ENCODE measurements at places on chromosomes 2 and 18.

- DNase-seq: no peak
These were observed 22.8 kb upstream of the ASB18 start for GRCh38 chr2:236286873-236287545.

DNA sequence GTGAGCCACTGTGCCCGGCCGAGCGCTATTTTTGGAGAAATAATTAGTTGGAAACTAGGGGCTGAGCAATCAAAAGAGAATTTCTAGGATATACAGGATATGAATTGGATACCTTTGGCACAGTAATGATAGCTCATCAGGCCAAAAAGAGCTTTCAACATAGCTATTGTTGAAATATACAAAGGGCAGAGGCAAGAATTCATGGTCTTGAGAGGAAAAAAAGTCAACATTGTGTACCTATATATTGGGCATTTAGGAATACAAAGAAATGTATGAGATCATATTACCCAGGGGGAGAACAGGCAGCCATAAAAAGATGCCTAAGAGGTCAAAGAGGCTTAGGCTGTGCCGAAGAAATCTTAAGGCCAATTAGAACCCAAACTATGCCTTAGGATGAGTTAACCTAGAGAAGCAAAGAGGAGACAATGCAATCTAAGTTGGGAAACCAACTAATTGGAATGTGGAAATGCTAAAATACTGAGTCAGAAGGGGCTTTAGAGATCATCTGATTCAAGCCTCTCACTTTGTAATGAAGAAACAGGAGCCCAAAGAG, 99.0 kb downstream of the RBBP8 start:
- no peak for DNase-seq

DNA sequence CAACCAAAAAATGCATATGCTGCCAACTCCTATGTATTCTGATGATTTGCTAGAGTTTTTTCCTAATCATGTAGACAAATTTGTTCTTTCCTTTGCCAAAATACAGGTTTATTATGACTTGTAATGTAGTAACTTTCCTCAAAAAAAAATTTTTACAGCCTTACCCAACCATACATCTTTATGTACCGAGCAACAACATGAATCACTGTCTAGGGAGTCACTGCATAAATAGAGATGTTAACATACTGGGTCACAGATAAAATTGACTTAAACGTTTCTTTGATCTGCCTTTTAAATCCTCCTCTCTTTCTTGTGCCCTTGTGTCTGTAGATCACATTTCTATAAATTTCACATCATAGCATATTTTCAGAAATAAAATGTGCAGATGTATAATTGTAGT, 143.6 kb downstream of the MBD2 start:
- no peak for DNase-seq

GRCh38 chr2:85911097-85911496, 22.3 kb upstream of the ST3GAL5 start:
- DNase-seq: no peak

GRCh38 chr2:1024981-1025380, 74.3 kb downstream of the SNTG2 start:
- DNase-seq: no peak

- DNase-seq: no peak
These were observed 375.6 kb upstream of the VWC2L start for GRCh38 chr2:214035091-214035852.

- DNase-seq: no peak
These were observed 28.2 kb downstream of the DTNA start for GRCh38 chr18:34738175-34738894.

- no peak for DNase-seq
These were observed 35.8 kb downstream of the HS1BP3 start for GRCh38 chr2:20615068-20615465.

DNA sequence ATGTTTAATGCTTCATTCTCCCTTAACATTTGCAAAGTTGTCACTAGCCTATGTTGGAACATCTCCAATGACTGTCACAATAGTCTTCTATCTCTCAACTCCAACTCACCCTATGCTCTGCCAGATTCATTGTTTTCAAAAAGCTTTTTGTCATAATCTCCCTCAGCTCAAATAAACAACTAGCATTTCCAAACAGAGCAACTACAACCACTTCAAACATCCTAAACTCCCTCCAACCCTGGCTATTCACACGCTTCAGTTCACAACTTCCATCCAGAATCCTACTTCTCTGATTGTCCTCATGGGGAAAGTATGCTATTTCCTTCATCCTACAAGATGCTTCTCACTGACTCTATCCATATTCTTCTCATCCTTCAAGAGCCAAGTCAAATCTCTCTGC, 139.2 kb upstream of the VRK2 start:
- DNase-seq: no peak

DNA sequence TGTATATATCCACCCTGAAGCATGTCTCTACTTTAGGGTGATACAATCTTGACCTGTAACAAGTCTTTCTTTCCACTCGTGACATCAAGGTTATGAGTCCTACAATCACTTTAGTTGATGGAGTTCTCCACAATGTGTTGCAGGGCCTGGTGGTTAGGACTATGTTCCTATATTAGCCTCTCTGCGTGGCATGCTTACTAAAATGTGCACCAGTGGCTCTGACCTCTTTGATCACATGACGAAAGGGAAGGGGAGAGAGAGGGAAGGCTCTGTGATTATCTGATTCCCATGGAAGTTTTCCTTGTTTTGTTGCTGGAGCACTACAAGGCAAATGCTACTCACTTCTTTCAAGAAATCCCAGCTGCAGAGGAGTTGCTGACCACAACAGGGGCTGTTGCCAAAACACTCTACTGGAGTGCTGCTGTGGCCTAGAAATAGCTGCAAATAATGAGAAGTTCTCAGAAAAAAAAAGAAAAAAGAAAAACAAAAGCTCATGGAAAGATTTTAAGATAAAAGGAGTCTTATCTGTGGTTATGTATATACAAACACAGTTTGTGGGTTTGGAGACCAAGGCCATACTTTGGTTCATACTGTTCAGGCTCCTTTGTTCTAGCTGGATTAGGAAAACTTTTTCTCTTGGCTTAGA, 272.8 kb upstream of the MMADHC start:
- no peak for DNase-seq

GRCh38 chr2:236196366-236196765, 28.2 kb upstream of the GBX2 start:
- no peak for DNase-seq

DNA sequence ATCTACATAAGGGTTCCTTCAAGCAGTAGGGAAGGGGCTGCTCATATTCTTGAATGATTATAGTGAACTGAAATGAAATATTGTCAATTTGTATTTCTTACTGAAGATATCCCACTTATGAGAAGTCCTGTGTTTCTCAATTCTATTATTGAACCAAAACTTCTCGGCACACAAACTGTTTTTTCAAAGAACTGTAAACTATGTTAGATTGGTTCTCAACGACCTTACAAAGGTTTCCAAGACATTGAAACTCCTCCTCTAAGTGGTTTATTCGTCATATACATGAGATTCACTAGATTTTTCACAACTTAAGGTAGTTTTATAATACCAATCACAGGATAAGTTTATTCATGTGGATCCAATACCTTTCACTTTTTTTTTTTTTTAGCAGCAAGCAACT, 1.4 kb downstream of the CCL20 start:
- no peak for DNase-seq

DNA sequence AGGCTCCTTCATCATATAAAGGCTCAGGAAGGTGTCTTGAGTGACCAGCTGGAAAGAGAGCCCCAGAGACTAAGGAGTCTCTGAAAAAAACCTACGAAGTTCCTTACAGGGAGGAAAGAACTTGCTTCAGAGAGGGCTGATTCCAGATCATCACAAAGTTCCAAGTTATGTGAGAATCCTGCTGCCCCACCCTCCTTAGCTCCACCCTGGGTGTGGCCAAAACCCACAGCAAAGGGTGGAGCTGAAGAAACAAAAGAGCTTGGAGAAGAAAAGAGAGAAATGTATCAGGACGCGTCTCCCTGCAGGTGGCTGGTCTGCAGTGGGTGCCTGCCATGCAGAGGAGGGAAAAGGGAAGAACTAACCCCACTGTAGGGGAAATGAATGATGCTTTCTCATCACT, 32.8 kb upstream of the ZNF396 start:
- no peak for DNase-seq

- no peak for DNase-seq
These were observed 36.8 kb downstream of the RAB10 start for GRCh38 chr2:26070730-26071129.

GRCh38 chr2:138105358-138105757, 141.1 kb downstream of the HNMT start:
- DNase-seq: no peak

- no peak for DNase-seq
These were observed 128.5 kb upstream of the RAB12 start for GRCh38 chr18:8480506-8481328.

- DNase-seq: no peak
These were observed 7.8 kb downstream of the NOSTRIN start for GRCh38 chr2:168810235-168810634.

GRCh38 chr2:109174626-109175349, 45.8 kb downstream of the SH3RF3 start:
- no peak for DNase-seq

- DNase-seq: peak; percentile 39
These were observed 507 bp downstream of the PKP4 start for GRCh38 chr2:158457092-158457825.

- DNase-seq: no peak
These were observed 87.0 kb upstream of the TMEM200C start for GRCh38 chr18:5982332-5982731.

DNA sequence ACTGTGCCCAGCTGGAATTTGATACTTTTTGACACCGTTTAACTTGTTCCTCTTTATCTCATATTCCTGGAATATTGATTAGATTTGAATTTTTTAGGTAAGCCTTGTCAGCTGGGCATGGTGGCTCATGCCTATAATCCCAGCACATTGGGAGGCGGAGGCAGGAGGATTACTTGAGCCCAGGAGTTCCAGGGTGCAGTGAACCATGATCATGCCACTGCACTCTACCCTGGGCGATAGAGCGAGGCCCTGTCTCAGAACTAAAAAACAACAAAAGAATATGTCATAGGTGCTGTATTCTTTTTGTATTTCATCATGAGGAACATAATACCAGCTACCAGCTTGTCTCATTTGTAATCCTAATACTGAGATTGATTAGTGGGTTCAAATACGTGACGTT, 90.3 kb downstream of the ZNF532 start:
- DNase-seq: no peak

DNA sequence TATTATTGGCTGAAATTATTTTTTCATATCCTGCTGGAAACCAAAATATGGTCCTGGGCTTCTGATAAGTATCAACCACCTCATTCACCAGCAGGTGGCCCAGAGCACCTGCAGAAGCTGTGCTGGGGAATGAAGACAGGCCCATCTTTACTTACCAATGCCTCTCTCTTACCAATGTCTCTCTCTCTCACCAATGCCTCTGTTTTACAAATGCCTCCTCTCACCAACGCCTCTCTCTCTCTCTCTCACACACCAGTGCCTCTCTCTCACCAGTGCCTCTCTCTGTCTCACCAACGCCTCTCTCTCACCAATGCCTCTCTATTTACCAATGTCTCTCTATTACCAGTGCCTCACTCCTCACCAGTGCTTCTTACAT, 2.3 kb upstream of the MAL start:
- peak; percentile 59 for DNase-seq

DNA sequence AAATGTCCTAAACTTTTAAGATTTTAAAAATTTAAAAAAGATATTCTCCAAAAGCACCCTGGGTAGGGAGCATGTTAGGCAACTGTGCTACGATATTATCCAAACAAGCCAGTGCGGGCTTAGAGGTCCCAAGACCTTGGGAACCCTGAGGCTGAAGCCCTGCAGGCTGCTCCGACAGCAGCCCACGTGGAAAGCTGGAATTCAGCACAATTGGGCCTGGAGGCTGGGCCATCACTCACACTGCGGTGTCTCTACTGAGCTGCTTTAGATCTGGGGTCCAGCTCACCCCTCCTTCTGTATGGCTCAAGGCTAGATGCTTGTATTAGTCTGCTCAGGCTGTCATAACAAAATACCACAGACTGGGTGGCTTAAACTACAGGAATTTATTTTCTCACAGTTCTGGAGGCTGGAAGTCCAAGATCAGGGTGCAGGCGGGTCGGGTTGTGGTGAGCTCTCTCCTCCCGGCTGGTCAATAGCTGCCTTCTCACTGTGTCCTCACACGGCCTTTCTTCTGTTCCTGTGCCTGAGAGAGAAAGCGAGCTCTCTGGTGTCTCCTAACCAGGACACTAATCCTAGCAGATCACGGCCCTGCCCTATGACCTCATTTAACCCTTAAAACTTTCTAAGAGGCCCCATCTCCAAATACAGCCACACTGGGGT, 42.5 kb downstream of the DPYSL5 start:
- no peak for DNase-seq

DNA sequence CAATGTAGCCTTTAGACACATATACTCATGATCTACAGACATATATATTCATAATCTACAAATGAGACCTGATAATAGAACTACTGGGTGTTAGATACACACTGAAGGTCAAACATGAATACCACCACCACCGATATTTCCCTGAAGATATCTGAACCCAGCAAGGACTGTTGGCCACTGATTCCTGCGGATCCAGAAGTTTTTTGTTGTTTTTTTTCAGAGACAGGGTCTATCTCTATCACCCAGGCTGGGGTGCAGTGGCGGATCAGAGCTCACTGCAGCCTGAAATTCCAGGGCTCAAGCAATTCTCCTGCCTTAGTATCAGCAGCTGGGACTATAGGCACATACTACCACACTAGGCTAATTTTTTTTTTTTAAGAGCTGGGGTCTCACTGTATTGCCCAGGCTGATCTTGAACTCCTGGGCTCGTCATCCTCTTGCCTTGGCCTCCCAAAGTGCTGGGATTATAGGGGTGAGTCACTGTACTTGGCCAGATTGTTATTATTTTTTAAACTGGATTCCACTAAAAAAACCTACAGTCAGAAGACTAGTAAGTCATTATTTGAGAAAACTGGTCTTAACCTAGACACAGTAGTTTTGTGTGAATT, 1.8 kb downstream of the METTL5 start:
- no peak for DNase-seq

- DNase-seq: no peak
These were observed 686.1 kb upstream of the SALL3 start for GRCh38 chr18:78293540-78293939.

DNA sequence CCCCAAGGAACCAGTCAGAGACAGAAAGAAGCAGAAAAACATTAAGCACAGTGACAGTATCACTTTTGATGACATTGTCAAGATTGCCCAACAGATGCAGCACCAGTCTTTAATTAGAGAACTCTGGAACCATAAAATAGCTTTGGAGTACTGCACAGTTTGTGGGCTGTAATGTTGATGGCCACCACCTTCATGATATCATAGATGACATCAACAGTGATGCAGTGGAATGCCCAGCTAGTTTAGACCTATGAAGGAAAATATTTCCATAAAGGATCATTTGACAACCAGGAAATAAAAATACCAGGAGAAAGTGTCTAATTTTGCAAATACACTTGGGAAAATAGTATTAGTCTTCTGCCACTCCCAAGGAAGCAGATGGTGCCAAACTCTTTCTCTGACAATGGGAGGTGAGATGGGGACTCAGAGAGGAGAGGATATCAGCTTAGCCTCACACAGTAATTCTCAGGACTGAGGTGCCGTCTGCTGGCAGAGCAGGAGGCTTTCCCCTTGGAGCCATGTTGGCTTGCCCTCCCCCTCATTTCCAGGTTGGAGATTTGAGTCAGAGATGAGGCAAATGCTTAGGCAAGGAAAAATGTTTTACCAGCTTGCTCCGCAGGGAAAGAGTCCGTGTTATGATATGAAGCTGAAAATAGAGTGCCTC, 107.5 kb upstream of the CELF4 start:
- no peak for DNase-seq

GRCh38 chr2:240298803-240299709, 136.4 kb upstream of the GPC1 start:
- no peak for DNase-seq

Measured in activated CD4-positive, alpha-beta T cell treated with anti-CD3 and anti-CD28 coated beads, Interleukin-2, amount 50 U/mL, for 4 hours (primary cell).